GM20000 (cell line): ENCODE measurements at places on chromosomes 7 and 10.

GRCh38 chr10:24851629-24852028, 100.8 kb downstream of the PRTFDC1 start:
- DNase-seq, result no peak

DNA sequence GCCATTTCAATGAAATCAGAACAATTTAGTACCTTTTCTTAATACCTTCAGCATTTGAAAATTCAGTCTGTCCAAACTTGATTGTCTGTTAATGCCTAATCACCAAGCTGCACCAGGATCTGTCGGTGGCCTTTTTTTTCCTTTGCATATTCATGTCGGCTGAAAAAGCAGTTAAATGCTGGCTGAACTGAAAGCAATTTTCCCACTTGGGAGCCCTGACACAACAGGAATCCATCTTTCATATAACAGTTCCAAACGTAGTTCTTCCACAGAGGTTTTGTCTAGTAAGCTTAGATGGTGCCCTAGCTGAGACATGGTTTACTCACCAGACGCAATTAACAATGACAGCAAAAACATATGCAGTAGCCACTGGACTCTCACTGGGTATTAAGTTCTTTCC, 83.6 kb upstream of the CHCHD3 start:
- DNase-seq, result no peak

DNA sequence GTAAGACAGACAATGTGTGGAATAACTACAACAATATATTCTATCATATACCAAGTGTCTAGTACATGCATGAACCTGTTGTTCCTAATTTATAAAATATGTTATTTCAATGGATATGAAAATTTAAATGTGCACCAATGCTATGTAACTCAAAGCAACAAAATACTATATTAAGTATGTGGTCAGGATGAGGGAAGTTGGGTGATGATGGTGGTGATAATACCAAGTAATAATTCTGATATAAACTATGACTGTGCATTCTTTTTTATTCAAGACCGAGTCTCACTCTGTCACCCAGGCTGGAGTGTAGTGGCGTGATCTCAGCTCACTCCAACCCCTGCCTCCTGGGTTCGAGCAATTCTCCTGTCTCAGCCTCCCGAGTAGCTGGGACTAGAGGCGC, 2.1 kb upstream of the FRA10AC1 start:
- no peak for DNase-seq

GRCh38 chr7:97770850-97771249, 39.0 kb downstream of the TAC1 start:
- DNase-seq, result no peak

- DNase-seq, result no peak
These were observed 12.3 kb upstream of the OPN4 start for GRCh38 chr10:86642021-86642420.
